IPS DF 19.7 (cell line): ENCODE measurements at places on chromosomes 12 and 14.

GRCh38 chr14:48584031-48584430, 908.6 kb upstream of the MDGA2 start:
- no peak for DNase-seq

- peak; percentile 61 for DNase-seq
Measured at GRCh38 chr14:64960762-64961276, 11.3 kb downstream of the RAB15 start.

DNA sequence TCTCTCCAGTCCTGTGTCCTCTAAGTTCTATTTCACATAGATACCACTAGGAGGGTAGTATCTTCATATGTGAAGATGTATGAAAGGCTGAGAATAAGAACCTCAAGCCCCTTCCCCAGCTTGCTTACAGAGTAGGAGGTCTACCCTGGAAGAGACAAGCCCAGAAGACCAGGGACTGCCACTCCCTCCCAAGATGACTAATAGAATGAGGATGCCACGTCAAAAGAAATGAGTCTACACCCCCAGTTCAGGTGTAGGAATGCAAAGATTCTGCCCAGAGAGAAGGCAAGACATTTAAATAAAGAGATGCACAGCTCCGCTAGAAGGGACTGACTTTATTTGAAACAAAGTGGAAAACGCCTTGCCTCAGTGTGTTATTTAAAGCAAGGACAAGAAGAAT, 1006.0 kb upstream of the USP15 start:
- no peak for DNase-seq

- DNase-seq: no peak
Measured at GRCh38 chr14:38000340-38000739, 207.4 kb upstream of the SSTR1 start.

DNA sequence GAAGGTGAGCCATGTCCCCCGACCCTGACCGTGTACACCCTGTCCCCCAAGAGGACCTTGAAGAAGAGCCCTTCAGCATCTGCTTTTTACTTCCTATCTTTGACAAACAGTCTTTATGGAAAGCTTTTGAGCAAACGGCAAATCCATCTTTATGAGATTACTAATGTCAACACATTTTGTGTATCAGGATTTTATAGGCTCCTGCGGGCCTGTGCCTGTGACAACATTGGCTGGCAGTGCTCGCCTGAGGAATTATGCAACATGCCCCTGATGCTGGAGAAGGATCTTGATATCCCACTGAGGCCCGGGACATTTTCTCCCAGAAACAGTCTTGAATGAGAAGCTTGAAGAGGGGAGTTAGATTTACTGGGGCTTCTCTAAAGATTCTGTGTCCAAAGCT, 416.5 kb downstream of the NRXN3 start:
- DNase-seq: no peak

- DNase-seq: no peak
Measured at GRCh38 chr12:76782526-76782925, 18.6 kb downstream of the ZDHHC17 start.

GRCh38 chr14:23513005-23513817, 38.4 kb downstream of the ZFHX2 start:
- no peak for DNase-seq
